CD4-positive, alpha-beta T cell (primary cell): ENCODE measurements at places on chromosomes 5 and 9.

DNA sequence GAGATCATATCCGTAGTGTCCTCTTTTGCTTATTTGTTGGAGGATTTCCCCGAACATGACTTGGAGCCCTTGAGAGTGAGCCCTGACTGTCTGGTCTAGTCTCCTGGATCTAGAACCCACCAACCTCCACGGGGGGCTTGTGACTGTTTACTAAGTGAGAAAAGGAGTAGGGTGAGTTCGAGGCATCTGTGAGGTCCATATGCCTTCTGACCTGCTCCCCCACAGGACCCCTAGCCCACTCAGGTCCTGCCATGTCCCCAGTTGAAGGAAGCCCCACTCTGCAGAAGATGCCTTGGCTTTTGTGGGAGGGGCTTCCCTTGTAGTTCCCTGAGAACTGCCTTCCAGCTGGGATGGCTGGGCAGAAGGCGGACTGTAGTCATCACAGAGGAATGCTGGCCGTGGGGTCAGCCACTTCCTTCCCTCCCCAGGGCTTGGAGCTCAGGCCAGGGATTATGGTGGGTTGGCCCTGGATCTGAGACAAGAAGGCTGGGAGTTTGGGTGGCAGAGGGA lies 7.0 kb upstream of the IRF1 start:
- peak; percentile 35 for DNase-seq

DNA sequence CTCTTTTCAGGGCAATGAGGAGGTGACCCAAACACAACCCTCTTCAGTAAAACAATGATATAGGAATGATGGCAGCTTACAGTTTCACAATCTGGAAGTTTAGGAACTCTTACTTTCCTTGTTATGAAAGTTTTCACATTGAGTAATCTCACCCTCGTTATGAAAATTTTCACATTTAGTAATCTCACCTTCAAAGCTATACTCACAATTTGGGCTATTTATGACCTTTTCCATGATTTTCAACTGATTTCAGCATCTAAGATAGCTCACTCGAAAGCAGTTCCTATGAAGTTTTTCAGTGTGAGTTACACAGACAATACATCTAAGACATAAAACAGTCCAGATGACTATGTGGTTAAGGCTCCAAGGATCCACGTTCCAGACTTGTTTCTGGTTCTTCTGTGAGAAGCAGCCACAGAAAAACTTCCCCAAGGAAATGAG lies 57.1 kb downstream of the FOXD1 start:
- no peak for DNase-seq

- no peak for DNase-seq
Observed at GRCh38 chr5:163350083-163350482, 87.3 kb upstream of the CCNG1 start.

DNA sequence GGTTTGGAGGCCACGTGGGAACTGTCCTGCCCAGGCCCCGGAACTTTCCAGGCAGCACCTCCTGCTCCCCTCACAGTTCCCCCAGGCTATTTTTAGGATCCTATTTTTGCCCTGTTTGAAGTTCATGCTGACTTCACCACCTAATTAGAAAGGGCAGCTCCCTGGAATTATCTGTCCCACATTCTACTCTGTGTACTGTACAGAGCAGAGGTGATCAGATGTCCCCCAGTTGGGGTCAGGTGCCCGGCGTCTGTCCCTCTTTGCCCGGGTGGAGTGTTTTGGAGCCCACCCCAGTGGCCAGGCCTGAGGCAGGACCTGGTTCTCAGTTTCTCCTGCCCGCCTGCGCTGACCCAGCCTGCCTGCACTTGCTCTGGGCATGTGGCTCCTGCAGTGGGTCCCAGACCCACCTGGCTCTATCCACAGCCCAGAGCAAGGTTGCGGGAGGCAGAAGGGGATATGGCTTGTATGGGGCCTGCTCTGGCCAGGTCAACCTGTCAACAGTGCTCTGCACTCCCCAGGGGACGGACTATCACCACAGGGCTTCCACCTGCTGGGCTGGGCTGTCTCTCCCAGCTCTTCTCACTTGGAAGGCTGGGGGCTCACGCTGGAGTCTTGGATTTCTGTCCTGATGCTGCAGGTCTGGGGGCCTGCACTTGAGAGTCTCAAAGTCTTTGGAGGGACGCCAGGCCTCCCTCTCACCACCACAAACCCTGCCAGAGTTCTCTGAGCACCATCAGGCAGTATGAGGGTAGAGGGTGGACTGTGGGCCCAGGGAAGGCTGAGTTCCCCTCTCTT lies 268.3 kb downstream of the GADD45G start:
- no peak for DNase-seq

GRCh38 chr9:133171161-133171961 lies 7.6 kb upstream of the GBGT1 start:
- DNase-seq, result no peak

GRCh38 chr9:119114681-119115080 lies 254.6 kb downstream of the BRINP1 start:
- DNase-seq, result no peak

DNA sequence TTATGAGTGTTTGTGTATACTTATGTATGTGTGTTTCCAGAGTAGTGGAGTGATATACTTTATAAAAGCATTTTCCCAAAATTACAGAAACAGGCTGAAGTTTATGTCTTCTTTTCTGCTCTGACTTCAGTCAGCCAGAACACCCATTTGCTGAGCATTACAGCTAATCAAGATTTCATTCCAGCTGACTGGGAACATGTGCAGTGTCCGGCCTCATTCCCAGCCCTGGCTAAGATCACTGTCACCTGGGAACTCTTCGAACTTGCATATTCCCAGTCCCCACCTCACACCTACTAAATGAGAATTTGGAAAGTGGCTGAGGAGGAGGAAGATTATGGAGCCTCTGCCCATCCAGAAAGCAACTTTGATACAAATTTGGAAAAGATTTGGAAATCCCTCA lies 90.8 kb upstream of the PRRC1 start:
- no peak for DNase-seq
